Suppressor macrophage treated with lipopolysaccharide for 1 hour (primary cell): ENCODE measurements at places on chromosomes 3 and 15.

DNA sequence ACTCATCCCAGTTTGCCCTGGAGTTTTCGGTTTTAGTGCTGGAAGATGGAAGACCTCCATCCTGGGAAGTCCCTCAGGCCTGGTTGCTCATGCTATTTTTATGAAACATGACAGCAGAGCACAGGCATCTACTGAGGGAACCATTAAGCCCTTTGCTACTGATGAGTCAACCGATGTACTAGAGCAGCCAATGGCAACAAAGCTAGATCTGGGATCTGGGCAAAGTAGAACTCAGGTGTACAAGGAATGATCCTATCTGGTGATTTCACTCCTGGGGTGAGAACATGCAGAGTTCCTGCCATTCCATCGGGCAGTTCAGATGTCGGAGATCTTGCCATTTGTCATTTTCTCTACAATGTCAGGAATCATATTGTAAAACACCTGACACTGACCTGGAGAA lies 166.2 kb upstream of the NSMCE3 start:
- no peak for DNase-seq

DNA sequence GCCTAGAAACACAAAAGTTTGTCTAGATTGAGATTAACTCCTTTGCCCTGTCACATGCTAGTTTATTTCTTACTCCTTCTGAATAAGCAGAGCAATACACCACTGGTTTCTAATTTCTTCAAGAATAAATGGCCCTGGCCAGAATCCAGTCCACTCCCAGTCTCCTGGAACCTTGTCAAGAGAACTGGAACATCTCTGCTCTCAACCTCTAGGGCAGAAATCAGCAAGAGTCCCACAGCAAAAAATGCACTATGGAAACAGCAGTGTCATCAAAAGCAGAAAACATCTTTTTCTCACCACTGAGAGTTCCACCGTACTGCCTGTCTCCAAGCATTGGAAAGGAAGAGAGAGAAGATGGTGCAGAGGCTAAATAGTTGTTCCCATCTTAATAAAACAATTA lies 35.9 kb upstream of the PPP2R3A start:
- no peak for DNase-seq

DNA sequence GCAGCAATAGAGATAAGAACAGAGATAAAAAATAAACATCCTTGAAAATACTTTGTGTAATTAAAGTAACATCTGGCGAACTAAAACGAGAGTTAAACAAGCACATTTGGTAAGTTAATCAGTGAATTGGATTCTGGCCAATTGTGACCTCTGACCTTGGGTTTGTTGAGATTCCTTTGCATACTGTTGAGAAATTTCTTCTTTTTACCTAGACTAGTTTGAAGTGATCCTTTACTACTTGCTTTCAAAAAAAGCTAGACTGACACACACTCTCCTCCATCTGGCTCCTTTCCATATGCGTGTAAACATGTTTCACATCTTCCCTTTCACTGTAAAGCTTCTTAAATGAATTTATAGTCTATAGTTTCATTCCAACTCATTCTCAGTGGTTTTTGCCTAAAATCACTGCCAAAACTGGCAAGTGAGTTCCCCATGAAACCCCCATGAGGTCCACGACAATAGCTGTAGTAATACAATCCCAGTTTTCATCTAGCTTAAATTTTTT lies 17.3 kb upstream of the GBE1 start:
- no peak for DNase-seq

GRCh38 chr15:38411902-38412301 lies 42.0 kb upstream of the FAM98B start:
- DNase-seq = peak; percentile 40

GRCh38 chr3:99645277-99646106 lies 7.1 kb downstream of the COL8A1 start:
- no peak for DNase-seq

DNA sequence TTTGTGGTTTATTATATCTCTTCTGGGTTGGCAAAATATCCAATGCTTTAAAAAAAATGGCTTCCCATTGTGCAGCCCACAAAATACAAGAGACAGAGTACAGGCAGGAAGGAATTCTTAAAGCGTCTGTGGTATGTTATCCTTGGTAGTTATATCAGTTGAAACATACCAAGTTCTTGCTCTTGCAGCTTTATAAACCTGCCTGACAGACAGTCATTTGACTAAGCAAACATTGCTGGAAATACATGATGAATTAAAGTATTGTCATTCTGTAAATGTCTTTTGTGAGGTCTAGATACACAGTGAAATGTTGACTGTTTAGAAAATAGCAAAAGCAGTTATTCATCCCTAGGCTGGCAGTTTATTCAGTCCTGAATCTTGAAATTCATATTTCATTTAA lies 44.8 kb upstream of the MAP3K13 start:
- no peak for DNase-seq

DNA sequence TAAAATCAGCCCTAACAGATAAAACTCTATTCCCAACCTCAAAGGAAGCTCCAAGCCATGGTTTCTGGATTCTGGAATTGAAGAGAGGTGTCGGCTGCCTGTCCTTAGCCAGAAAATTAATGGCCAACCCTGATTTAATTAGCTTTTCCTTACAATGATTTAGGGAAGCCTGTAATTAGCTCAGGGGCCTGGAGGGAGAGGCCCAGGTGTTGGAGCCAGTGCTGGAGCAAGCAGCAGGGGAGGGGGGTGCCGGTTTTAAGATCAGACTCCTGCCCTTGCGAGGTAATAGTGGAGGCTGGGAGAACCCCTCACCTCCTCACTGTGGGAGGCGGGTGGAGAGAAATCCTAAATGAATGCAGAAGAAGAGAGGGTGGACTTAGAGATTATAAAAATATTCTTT lies 14.7 kb upstream of the ATP2B2 start:
- no peak for DNase-seq

- DNase-seq = no peak
These were observed 144.0 kb downstream of the CHSY1 start for GRCh38 chr15:101107625-101108460.

DNA sequence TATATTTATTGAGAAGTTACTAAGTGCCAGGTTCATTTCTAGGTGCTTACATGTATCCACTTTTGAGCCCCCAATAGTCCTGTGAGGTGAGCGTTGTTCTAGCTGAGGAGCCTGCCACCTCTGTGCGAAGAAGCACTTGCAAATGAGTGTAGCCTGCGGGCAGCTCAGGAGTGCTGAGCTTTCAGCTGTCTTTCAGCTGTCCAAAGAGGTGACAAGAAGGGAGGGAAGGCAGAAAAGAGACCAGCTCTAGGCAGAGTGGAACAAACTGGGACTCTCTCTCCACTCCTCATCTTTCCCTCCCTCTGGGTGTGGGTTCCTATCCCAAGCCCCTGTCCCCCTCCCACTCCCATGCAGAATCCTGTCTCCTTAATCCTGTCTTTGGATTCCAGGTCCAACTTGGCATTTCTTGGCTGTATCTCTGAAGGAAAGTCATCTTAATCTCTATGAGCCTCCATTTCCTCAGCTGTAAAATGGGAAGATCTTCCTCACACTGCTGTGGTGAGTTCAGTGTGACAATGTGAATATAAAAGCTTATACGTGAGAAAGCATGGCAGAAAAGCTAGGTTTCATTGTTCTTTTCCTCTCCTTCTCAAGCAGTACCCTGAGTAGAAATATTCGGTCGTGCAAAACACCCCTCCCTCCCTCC lies 6.7 kb upstream of the SRP14 start:
- DNase-seq = no peak

GRCh38 chr3:98536456-98537017 lies 4.8 kb downstream of the GPR15 start:
- no peak for DNase-seq

DNA sequence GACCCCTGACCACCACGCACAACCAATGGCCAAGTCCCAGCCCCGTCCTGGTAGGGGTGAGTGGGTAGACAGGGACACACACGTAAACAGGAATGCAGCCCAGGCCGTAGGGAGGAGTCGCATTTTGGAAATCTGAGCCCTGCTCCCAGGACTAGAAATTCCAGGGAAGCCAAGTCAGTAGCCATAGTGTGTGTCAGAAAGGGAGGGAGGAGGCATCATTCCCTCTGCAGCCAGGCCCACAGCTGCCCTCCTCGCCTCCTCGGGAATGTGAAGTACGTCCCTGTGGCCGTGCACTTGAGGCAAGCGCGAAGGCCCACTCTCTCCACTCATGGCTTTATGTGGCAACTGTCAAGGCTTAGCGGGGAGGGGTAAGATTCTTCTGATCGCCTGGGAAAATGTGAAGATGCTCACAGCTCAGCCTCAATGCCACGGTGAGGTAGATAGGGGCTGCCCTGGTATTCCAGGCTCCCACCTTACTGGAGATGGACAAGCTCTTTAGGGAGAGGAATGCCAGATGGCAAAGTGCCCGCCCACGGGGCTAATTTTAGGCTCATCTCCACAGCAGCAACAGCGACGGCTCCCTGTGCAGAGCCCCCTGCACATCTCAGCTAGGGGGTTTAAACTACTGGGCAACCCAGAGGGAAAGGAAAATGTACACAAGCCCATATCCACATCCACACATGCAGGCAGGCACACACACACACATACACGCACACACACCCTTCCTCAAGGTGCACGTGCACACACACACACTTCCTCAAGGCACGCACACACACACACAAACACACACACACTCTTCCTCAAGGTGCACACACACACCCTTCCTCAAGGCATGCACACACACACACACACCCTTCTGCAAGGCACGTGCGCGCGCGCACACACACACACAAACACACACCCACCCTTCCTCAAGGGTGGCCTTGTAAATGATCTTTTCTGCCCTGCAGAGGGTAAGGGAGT lies 65.5 kb downstream of the ADCY5 start:
- no peak for DNase-seq

DNA sequence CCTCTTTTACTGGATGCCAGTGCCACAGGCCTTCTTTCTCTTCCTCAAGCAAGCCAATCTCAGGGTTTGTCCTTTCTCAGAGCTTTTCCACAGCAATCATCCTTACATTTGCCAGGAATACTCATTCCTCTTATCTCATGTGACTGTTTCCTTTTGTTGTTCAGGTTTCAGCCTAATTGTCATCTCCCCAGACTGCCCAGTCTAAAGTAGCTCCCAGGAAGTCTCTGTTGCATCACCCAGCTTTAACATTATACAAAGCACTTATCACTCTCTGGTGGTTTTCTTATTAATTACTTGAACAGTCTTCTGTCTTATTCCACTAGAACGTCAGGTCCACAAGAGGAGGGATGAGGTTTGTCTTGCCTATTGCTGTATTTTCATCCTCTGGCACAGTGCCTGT lies 65.8 kb downstream of the CADPS start:
- no peak for DNase-seq

GRCh38 chr3:15703346-15703745 lies 94.4 kb downstream of the ANKRD28 start:
- no peak for DNase-seq

- no peak for DNase-seq
These were observed 6.1 kb downstream of the VWA5B2 start for GRCh38 chr3:184235381-184236032.

GRCh38 chr3:126314790-126315658 lies 42.2 kb downstream of the KLF15 start:
- DNase-seq = no peak

GRCh38 chr3:113897373-113897777 lies 50.4 kb upstream of the ZDHHC23 start:
- DNase-seq = no peak

GRCh38 chr15:70406617-70407335 lies 309.1 kb upstream of the TLE3 start:
- no peak for DNase-seq

DNA sequence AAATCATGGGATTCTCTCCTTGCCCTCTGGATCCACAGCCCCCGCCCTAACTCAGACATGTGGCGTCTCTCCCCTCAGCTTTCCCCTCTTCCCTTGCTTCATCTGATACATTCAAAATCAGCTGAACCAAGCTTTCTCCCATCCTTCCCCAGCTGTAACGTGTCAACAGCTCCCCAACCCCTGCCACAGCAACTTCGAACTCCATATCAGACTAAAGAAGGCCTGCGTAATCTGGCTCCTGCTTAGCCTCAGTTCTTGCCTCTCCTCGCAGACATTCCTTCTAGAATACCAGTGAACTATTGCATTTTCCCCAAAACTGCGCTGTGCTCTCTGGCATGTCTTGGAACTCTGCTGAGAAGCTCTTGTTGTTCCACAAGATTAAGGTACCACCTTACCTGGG lies 18.3 kb downstream of the B4GALT4 start:
- no peak for DNase-seq

DNA sequence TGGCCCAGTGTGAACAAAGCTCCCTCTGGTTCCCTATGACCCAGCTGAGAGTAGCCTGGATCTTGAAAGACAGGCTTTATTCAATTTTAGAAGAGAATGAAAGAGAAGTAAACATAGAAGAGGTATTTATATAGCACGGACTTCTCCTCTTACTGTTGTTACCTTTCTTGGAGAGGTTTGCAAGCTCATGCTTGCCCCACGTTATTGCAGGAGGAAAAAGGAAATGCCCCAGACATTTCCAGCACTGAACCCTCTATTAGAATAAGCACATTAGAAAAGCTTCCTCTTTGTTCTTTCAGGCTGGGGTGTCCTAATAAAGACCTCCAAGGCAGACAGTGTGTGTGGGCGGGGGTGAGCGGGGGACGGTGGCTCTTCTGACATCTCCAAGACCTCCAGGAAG lies 98.7 kb upstream of the AGBL1 start:
- no peak for DNase-seq

DNA sequence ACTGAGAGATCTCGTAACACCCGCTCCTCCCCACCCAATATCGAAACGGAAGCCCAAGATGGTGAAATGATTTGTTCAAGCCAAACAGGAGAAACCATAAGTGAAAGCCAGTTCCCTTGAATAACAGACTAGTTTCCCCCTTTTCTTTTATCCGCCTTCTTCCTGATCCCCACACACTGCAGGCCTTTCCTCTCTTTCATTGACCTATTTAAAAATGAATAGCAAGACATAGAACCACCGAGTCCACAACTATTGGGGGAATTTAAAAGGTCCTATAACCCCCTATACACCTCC lies 382 bp upstream of the COX17 start:
- DNase-seq = no peak

DNA sequence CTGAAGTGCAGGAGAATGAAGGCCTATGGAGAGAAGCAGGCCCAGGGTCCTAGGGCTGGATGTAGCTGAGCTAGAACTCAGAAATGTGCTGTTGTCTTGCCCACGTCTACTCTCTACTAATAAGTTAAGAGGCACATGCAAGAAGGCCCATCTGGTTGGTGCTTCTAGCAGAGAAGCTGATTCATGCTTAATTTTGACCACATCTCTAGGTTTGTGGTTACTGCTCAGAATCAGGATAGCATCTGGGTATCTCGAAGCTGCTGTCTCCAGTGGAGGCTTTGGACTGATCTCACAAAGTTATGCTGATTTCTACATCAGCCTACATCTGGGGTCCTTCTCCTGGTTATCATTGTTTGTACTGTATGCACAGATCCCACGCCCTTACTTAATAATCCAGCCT lies 87.3 kb downstream of the CACNA1D start:
- no peak for DNase-seq

DNA sequence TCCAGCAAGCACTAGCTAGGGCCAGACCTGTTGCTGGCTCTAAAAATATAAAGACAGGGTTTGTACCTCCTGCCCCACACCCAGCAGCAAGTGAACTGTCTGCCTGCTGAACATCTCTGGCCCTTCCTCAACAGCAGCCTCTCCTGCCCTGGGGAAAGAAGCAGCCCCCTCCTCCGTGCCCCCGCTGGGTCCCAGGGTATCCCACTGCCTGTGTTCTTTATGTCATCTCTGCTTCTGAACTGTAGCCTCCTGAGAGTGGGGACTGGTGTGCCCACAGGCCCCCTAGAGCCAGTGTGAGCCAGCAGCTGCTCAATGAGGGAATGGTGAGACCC lies 54.5 kb downstream of the ACAD9 start:
- no peak for DNase-seq
